ENCODE measurements at places on chromosomes 5 and 9.

DNA sequence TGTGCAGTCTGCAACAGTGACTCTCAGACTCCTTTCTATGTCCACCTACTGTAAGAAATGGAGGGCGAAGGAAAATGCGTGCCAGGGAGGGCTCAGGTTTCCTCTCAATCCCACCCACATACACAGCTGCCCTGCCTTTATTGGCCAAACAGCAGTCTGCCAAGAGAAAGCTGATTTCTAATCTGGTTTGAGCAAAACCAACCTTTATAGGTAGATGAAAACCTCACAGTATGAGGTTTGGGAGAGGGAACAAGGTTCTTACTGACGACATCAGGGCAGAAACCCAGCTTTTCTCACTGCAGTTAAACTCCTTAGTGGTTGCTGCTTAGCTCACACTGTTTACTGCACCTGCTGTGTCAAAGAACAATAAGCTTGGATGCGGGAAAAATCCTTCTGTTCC is 152.3 kb upstream of the KLF9 start:
- no peak for DNase-seq

DNA sequence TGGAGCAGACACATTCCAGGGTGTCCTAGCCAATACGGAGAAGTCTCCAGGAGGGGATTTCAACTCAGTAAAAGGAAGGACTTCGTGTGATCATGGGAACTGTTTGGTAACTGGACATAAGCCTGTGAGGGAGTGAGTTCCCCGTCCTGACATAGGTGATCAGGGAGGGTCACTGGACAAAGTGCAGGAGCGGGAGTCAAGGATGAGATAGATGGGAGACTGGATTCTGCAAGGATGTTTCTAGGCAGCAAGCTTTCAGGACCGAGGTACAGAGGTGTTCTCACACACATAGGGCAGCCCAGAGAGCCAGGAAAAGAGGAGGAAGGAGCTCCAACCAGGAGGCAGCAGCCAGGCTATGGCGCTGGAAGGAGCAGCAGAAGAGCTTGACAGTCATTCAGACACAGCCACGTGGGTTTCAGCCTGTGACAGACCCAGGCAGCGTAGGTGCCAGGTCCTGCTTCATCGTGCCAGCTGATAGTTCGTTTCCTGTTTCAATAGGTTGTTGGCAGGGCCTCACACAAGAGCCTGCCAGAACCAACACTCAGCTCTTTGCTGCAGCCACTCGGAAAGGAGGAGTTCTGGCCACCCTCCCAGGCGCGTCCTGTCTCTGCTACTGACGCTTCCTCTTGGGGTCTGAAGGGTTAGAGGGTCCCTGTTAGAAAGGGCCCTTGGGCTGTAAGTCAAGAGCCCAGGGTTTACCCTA is 84.1 kb downstream of the AMBP start:
- DNase-seq: peak; percentile 68

DNA sequence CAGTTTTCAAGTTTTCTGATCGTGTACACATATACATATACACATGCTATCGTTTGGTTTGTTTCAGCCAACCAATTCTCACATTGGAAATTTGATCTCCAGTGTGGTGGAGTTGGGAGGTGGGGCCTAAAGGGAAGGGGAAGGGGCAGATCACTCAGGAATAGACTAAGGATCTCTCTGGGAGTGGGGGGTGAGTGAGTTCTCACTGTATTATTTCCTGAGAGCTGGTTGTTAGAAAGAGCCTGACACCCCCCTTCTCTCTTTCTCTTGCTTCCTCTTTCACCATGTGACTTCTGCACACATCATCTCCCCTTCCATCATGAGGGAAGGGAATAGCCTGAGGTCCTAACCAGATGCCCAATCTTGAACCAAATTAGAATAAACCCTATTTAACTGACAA is 551.7 kb downstream of the MAT2B start:
- no peak for DNase-seq

DNA sequence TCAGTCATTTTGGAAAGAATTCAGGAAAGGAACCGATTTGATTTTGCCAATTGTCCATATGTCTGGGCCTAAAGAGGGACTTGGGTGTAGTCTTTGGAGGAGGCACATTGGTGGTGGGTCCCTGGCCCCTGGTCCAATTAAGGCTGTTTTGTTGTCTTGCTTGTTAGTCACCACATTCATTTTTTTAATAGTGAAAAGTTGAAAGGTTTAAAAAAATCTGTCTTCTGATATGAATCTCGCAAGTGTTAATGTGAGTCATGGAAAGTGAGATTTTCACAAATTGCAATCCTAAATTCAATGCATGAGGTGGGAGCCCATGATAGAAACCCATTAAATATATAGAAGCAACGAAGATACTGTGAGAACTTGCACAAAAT is 165.9 kb upstream of the OTULINL start:
- DNase-seq: no peak

DNA sequence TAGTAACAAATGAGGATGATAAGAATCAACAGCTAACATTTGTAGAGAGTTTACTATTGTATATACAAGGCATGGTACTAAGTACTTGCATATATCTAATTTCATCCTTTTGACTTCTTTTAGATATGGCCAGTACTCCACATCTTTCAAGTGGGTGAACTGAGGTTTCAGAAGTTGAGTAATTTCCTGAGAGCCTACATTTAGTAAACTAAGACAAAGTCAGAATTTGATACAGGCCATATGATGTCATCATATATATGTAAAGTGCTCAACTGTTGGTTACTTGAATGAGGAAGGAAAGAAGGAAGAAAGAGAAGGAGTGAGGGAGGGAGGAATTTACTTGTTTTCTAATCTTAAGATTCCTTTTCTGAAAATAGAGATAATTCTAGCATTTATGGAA is 52.8 kb downstream of the GRIA1 start:
- no peak for DNase-seq

DNA sequence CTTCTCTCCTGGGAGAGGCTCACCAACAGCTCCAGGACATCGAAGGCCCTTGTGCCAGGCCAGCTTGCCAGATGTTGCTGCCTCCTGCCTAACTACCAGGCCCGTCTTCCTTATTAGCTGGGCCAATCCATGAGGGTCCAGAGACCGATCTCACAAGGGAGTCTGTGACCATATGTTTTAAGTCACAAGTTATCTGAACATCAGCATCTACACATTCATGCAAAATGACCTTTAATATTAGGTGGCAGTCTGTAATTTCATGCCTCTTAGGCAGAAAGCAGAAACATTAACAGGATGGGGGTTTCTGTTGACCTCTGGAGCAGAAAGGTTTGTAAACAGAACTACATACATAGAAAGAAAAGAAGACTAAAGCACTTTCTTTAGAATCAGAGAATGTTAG is 75.1 kb upstream of the SLC25A51 start:
- no peak for DNase-seq

DNA sequence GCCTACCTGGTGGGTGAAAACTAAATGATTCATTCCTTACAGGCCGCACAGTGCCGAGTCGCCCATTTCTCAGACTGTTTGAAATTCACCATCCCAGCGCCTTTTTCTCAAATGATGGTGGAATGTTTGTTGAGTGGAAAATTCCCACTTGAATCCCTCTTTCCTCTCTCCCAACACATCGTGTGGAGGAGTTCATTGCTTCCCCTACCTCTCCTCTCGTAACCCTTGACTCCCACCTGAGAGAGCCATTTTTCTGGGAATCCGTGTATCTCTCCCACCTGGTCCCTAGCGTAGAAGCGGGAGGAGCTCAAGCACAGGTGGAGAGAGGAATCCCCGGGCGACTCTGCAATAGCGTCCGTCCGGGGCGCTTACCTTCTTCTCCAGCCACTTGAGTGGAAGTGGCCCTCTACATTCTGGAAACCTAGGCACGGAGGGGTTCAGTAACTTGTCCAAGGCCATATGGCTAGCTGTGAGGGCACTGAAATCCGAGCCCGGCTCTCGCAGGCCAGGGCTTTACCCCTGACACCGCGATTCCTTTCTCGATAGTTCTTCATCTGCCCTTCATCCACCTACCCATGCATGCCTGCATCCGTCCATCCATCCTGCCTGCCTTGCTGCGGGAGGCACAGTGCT is 683 bp downstream of the OSMR start:
- no peak for DNase-seq

GRCh38 chr5:179478624-179479023 is 71.7 kb upstream of the RUFY1 start:
- no peak for DNase-seq

- no peak for DNase-seq
Observed at GRCh38 chr5:80620211-80620610, 34.2 kb upstream of the MSH3 start.

GRCh38 chr5:172321593-172321992 is 38.0 kb upstream of the UBTD2 start:
- DNase-seq: no peak

DNA sequence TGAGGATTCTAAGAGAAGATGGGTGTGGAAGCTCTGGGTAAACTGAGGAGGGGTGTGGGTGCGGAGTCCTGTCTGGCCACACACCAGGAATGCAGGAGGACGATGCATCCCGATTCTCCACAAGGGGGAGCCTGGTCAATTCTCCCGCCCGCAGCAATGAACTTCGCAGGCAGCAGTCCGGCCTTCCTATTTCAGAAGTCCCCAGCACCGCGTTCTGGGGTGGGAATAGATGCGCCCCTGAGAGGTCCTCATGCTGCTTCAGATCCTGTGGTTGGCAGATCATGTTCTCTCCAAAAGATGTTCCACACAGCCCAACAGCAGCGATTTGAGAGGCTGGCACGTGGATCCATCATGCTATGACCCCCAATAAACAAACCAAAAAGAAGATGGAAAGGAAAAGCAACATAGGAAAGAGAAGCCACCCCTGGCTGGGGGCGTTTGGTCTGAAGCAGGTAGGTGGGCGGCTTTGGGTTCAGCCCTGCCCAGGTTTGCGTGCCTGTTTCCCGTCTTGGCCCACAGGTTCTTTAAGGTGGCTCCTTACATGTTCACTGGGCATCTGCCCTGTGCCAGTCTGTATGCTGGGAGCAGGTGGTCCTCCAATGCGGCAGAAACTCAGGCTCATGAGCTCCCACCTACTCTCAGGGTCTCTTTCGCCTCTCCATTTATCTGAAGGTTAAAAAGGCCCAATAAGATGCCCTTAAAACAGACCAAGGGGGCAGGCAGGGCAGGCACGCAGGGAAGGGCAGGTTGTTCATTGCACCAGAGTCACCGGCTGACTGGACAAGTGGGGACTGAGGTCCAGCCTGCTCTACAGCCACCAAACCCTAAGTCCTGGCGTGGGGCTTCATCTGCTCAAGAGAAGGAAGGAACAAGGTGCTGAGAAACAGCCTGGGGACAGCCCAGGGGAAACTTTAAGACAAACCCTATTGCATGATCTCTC is 171.6 kb downstream of the PAX5 start:
- DNase-seq: no peak

DNA sequence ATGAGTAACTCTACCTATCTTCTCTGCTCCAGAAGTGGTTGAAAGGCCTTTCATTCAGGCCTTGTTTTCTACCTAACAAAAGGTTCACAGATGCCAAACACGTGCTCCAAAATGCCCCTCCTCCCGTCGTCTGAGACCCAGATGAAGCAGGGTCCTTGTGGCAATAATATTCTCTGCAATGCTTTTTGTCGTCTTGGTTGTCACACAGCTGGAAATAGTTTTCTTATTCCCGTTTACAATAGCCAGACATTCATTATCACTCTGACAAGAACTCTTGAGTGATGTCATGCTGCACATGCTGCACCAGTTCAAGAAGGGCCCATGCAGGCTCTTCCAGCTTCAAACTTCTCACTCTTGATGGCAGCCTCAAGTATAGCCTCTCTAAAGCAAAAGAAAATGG is 7.8 kb downstream of the LPAR1 start:
- no peak for DNase-seq

GRCh38 chr5:28648108-28648507 is 1609.7 kb upstream of the CDH9 start:
- DNase-seq: no peak

- no peak for DNase-seq
Observed at GRCh38 chr9:88224938-88225337, 86.7 kb upstream of the SPATA31C2 start.

DNA sequence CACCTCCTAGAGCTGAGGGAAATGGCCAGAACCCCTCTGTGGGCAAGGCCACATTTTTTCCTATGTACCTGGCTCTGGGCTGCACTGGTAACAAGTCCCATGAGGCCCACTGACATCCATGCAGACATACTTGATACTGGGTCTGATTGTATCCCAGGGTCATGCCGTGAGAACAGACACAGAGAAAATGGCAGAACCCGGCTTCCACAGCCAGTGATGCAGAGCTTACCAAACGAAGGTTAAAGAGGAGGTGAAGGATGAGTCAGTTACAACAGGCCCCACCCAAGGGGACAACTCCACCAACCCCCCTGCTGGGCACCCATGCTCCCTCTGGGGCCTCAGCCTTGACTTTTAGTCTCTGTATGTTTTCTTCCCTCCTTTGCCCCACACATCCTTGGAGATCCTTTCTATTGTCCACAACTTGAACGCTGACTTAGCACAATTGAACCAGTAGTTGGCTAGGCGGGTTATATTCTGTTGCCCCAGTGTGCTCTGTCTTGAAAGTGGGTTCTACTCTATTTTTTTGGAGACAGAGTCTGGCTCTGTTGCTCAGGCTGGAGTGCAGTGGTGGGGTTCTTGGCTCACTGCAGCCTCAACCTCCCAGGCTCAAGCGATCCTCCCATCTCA is 93.5 kb downstream of the DAP start:
- DNase-seq: no peak

GRCh38 chr5:119879446-119879845 is 250.1 kb downstream of the FAM170A start:
- DNase-seq: no peak

DNA sequence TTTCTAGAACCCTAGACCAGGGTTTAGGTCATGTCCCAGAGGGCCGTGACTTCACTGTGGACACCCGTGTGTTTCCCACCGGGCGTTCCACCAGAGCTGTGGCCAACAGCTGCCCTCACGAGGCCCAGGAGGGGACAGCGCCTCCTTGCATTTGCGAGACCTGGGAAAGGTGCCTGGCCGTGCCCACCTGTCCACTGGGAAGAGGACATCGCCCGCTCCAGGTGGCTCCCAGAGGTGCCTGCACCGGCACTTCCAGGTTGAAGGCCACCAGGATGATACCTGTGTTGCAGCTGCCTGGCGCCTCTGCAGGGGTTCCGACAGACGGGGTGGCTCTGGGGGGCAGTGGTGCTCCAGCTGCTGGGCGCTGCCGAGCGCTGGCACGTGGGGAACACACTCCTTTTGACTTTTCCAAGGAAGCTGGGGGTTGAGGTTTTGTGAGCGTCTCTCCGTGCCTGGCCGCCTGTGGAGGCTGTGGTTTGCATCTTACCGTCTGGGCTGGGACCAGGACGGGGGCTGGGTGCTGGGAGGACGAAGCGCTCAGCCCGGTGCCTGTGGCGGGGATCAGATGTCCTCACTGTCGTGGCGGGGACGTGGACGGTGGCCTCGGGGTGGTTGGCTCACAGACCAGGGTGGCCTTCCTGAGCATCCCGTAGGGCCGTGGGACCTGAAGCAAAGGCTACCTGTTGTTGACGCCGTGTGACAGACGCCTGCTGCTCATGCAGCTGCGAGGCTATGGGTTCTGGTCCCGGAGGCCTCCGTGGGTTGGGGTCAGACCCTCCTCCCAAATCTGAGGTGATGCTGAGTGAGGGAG is 19.2 kb downstream of the NKD2 start:
- DNase-seq: no peak
